ENCODE measurements at places on chromosomes 5 and 9. TPM values are rescaled to one million over a fixed set of nuclear protein-coding genes. Genes with fewer than 3 reads are reported as not detected.
A peak's percentile ranks its signal among the peaks of the same experiment; 100 is the strongest.

Gene CLIC3
- 0.28 TPM for total RNA-seq

Gene PIP5K1B
- total RNA-seq = not detected

- peak; percentile 55 for DNase-seq
These were observed 18.9 kb downstream of the BNIP1 start for GRCh38 chr5:173163219-173163618.

- peak; percentile 7 for DNase-seq
These were observed 209.0 kb downstream of the CSNK1G3 start for GRCh38 chr5:123720955-123721354.

DNA sequence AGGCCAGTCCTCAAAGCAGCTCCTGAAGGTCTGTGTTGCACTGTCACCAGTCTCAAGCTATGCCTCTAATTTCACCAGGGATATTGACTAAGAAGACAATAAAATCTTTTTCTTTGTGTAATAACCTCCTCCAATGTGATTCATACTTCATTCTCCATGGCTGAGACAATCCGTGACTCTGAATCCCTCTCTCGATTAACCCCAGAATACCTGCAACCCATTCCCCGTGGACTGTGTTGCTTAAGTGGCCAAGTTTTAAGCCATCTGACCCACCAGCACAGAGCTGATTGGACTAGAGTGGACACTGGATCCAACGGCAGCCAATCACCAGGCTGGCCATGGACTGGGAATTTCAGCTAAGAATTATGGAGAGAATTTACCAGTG, 5.4 kb upstream of the CCIN start:
- DNase-seq = peak; percentile 52

GRCh38 chr5:72152545-72152944, 45.3 kb downstream of the MAP1B start:
- peak; percentile 59 for DNase-seq

DNA sequence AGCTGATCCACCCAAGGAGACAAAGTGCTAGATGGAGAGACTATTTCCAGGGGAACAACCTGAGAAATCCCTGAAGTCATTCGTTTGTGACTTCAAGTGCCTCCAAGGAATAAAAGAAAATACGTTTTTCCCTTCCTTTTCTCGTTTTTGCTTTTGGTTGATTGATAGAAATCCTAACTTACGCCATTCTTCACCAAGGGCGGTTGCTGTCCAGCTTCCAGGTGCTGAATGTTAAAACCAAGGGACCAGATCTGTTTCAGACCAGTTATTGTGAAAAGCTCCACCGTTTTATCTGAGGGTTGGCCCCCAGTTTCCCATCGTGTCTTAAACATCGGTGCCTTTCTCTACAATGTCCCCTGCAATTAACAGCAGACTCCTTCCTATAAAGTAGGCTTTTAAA, 600.7 kb upstream of the SGCD start:
- DNase-seq = peak; percentile 4

DNA sequence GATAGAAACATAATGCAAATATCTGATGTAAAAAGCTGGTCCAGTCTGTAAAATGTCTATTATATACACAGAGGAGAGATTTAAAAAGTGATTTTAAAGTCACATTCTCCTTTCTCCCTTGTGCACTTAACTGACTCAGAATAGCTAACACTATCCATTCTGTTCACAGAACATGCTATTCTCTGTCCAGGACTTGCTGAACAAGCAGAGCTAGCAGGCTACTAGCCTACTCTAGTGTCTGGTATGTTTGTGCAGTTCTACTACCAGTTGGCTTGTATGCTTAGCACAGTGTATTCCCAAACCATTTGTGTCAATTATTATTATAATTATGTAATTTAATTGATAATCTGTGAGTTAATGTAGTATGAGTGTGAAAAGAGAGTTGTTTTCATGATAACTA, 161.7 kb upstream of the NUDT12 start:
- no peak for DNase-seq

- no peak for DNase-seq
These were observed 58.1 kb downstream of the DMRT1 start for GRCh38 chr9:899440-900184.

DNA sequence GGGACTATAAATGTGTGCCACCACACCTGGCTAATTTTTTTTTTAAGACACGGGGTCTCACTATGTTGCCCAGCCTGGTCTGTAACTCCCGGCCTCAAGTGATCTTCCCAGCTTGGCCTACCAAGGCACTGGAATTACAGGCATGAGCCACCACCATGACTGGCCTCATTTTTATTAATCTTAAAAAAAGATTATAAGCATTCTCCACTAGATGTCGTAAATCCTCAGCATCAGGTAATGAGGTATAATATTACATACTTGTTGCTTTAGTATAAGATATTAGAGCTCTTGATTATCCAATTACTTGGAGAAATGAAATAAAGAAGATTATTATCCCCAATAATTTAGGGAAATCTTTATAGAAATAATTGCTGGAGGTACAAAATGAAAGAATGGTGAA, 78.2 kb upstream of the HTR1A start:
- DNase-seq = no peak

DNA sequence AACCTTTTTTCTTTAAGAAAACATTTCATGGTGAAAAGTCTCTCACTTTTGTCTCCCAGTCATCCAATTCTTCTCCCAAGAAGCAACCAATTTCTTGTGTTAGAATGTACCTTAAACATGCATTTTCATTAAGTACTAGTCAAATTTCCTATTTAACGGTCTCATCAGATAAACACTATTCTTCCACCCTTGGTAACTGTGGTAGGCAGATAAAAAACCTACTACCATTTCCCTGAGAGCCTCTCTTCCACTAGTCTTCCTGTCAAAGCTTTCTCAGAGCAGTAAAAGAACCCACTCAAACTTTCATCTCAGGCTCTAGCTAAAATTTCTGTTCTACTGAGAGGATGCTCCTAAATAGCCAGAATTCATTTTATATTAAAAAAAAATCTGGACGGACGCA, 10.9 kb downstream of the GNE start:
- no peak for DNase-seq

- peak; percentile 40 for DNase-seq
These were observed 52.2 kb downstream of the ABHD17B start for GRCh38 chr9:71858812-71859211.

DNA sequence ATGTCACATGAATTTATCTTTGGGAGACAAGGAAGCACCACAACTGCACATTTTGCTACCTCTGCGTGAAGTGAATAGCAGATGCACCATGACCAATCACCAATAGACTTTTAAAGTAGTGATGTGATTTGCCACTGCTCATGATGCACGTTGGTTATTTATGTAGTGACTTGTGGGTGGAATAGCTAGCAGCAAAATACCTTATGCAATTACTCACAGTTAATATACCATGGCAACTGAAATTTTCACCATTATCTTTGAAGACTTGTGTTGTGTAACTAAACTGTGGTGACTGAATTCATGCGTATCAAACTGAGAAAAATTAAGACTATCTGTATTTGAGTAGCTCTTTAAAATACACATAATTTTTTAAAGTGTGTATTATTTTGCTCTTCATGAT, 46.2 kb upstream of the TUSC1 start:
- peak; percentile 75 for DNase-seq

- no peak for DNase-seq
These were observed 6.8 kb downstream of the ZNF608 start for GRCh38 chr5:124739634-124740025.

DNA sequence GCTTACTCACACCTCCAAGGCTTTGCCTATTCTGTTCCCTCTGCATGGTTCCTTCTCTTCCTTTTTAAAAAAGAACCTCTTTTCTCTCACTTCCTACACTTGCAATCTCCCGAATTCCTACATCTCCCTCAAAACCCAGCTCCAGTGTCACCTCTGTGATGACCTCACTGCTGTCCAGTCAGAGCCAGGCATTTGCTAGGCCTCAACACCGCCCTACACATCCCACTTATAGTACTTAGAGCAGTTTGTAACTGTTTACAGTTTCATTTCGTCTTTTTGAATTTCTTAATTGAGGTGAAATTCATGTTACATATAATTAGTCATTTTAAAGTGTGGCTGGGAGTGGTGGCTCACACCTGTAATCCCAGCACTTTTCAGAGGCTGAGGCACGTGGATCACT, 30.8 kb downstream of the CD14 start:
- no peak for DNase-seq

DNA sequence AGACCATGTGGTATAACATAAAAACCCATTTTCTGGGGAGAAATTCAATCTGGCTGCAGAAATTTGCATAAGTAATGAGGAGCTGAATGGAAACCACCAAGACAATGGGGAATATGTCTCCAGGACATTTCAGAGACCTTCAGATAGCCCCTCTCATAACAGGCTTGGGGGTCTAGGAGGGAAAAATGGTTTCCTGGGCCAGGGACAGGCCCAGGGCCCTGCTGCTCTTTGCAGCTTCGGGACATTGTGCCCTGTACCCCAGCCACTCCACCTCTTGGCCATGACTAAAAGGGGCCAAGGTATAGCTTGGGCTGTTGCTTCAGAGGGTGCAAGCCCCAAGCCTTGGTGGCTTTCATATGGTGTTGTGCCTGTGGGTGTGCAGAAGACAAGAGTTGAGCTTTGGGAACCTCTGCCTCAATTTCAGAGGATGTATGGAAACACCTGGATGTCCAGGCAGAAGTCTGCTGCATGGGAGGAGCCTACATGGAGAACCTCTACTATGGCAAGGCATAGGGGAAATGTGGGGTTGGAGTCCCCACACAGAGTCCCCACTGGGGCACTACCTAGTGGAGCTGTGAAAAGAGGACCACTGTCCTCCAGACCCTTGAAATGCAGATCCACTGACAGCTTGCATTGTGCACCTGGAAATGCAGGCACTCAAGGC, 30.4 kb downstream of the MRPS30 start:
- DNase-seq = no peak

DNA sequence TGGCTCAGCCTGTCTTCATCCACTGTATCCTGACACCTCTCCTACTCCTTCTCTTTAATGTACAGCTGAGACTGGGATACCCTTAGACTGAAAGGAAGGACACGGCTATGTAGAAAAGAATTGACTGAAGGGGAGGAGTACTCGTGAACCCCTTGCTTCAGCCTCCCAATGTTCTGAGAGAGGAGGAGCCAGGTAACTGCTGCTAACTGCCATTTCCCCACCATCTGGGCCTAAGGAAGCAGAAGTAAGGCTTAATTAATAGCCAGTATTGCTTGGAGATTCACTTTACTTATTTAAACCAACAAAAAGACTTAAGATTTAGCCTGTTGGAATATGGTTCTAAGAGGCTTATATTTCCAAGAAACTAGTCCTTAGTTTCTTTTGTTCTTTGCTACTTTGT, 18.8 kb upstream of the RGS3 start:
- no peak for DNase-seq

DNA sequence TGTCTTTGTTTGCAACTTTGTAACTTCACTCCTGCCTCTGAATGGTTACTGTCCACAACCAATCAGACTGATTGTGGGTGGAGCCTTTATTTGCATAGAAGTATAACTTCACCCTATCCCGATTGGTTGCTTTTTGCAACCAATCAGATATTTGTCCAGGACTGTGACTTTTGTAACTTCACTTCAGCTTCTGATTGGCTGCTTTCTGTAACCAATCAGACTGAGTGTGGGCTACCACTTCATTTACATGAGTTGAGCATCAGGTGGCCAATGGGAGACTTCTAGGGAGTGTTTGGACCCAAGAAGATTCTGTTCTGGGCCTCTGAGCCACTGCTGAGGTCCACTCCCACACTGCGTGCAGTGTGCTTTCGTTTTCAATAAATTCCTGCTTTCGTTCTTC, 1810.7 kb upstream of the CDH6 start:
- no peak for DNase-seq

- DNase-seq = no peak
These were observed 26.0 kb downstream of the NUTM2F start for GRCh38 chr9:94302426-94302825.

DNA sequence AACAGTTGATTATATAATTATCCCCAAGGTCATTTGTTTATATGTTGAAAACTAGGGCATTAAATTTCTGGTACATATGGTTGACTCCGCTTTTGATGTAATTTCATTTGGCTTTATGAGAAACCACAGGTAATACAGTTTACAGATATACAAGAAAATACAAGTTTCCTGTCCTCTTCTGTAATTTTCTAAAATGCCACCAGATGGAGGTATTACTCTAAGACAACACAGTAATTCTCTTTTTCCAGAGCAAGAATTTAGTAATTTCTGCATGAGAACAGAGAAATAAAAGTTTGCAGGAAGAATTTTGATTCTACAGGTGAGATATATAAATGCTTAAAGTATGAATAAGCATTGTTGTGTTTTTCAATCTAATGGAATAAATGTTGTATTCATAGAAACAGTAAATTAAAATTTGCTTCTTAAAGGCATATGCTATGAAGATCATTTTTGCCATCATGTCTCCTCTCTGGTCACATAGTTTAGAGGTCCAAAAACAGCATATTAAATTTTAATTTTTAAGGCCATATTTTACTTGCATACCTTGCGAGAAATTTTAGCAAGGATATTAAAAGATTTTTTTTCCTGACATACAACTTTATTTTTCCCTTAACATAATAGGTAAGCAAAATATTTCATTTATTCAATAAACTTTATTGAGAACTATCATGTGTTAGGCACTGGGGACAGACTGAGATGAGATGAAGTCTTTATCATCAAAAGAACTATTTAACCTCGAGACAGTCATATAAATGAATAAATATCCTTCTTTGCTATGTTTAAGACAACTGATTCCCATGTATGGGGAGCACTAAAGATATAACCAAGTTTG, 22.7 kb downstream of the CHD1 start:
- peak; percentile 59 for DNase-seq

GRCh38 chr5:2181557-2181956, 298.8 kb upstream of the IRX4 start:
- DNase-seq = no peak

DNA sequence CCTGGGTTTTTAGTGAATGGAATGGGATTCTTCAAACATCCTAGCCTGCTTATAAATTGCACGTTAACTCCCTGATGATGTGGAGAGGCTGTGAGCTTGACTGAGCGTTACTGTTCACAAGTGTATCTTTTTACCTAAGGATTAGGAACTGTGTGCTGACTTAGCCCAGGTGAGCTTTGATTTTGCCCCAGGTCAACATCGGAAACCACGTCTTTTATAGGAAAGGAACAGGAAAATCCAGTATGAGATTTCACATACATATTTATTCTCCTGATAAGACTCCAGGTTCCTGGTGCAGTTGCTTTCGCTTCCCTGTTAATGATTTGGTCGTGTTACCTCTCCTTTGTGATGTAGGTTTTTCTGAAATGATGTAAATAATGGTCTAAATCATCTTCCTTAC, 103.2 kb upstream of the BASP1 start:
- DNase-seq = no peak
